ENCODE measurements at places on chromosomes 13 and 19.
A peak's percentile ranks its signal among the peaks of the same experiment; 100 is the strongest.

DNA sequence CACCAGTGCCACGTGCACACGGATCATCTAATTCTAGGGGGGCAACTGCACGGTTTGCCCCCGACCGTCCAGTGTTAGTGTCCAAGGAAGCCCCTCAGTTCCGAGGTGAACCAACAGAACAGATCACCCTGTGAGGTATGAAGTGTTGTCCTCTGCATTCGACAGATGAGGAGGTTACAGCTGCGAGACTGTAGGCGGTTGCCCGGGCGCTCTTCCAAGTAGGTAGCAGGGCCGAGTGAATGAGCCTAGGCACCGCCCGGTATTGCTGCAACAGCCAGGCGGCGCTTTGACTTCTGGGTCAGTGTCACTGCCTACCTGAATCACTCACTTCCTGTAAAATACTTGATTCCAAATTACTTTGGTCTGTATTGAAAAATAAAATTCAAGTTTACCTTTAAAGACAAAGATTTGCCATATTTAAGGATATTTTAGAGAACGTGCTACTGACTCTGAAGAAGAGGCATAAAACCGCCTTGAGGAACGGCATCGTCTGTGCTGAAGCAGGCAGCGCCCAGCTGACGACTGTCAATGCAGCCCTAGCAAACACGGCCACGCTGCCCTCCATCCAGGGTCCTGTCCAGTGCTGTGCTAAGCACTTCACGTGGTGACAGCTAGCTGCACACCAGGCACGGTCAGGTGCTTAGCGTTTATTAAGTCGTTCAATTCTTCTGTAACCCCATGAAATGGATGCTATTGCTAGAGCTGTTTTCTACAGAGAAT, 19.3 kb upstream of the RASA3 start:
- no peak for DNase-seq

- no peak for DNase-seq
Measured at GRCh38 chr13:49569993-49570689, 15.2 kb downstream of the RCBTB1 start.

GRCh38 chr19:843836-844545, 3.2 kb downstream of the PRTN3 start:
- no peak for DNase-seq

DNA sequence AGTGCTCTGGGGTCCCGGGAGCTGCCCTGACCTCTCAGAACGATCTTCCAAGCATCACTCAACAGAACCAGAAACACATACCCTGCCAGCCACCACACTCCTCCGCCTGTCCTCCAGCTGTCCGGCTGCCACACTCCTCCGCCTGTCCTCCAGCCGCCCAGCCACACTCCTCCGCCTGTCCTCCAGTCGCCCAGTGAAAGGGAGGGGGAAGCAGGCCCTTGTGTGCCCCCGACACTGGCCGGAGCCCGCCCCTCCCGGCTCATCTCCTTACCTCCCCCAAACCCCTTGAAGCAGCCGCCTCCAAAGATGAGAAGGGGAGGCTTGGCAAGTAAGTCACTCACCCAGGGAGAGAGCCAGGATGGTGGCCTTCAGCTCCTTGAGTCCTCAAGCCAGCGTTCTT, 40.2 kb downstream of the STK24 start:
- no peak for DNase-seq

DNA sequence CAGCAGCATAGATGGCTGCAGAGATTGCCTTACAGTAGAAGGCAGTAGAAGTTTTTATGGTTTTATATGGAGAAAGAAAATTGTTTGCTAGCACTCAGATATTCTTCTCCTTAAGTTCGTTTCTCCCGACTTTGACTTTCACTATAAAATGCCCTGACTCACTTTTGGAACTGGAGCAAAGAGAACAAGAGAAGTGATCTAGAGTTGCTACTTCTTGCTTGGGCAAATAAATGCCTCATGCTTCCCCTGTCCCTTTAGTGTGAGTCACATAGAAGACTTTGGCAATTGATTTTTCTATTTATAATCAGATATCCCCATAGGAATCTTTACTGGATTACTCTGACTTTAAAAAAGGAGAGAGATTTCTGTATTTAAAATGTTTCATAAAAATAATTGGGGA, 46.9 kb downstream of the ITGBL1 start:
- no peak for DNase-seq

GRCh38 chr13:71517004-71517403, 350.0 kb downstream of the DACH1 start:
- DNase-seq, result no peak

- peak; percentile 73 for DNase-seq
Measured at GRCh38 chr13:111177081-111177711, 62.1 kb downstream of the ARHGEF7 start.

DNA sequence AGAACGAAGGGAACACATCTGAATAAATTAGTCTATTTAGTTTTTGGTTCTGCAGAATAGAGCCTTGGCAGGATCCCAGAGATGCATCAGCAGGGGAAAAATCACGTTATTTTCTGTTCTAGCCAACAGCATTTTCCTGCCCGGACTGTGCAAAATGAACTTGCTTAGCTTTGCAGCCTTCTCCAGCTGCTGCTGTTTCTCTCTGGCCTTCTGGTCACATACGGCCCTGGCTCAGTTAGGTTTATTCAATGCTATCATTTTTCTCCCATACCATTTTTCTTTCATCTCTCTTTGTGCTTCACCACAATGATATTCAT, 110.4 kb upstream of the KL start:
- no peak for DNase-seq

DNA sequence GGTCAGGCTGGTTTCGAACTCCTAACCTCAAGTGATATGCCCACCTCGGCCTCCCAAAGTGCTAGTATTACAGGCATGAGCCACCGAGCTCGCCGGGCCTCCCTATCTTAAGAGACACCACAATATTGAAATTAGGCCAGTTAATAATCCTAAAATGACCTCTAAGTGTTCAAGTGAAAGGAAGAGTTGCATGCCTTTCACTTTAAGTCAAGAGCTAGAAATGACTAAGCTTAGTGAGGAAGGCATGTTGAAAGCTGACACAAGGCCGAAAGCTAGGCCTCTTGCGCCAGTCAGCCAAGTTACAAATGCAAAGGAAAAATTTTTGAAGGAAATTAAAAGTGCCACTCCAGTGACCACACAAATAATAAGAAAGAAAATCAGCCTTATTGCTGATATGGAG, 144.5 kb upstream of the FNDC3A start:
- DNase-seq, result no peak

DNA sequence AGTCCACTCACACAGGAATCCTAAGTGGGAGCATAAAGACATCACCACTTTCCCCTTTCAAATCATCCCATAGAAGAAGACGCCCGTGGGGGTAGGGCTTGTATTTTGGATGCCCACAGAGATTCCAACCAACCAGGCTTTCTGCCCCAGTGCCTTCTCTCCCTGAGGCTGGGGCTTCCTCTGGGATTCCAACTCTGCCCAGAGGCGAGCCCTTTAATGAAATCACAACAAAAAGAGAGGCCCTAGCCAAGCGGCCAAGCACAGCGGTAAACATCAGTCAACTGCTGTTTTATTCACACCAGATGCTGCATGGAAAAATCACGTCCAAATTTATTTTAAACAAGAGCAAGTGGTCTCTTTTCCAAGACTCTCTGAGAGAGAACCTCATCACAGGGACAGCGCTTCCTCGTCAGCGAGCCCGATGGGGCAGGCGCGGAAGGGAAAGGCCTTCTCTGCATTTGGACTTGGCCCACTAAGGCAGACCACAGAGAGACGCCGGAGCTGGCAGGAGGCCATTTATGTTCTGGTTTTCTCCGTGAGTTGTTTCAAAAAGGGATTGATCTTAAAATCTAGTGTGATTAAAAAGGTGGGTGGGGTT, 31.5 kb downstream of the ADPRHL1 start:
- DNase-seq, result no peak

DNA sequence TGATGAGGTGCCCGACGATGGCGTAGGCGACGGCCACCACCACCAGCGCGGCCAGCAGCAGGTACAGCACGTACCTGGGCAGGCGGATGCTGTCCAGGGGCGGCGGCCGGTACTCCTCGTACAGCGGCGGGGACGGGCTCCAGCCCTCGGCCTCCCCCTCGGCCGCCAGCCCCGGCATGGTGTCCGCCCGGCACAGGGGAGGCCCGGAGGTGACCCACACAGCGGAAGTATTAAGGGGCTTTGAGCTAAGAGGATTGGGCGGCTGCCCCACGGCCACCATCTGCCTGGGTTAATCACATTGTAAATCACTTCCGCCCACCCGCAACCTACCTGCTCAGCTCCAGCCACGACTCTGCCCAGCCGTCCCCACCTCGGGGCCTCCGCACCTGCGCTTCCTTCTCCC, at the start of gene SMIM44:
SMIM44 (minus strand) TSS at position 216 of the 403 bp plus-strand sequence; CDS start at position 178, 38 bp downstream.
- no peak for DNase-seq

- DNase-seq, result no peak
Measured at GRCh38 chr13:23788459-23788858, 100.7 kb downstream of the MIPEP start.

DNA sequence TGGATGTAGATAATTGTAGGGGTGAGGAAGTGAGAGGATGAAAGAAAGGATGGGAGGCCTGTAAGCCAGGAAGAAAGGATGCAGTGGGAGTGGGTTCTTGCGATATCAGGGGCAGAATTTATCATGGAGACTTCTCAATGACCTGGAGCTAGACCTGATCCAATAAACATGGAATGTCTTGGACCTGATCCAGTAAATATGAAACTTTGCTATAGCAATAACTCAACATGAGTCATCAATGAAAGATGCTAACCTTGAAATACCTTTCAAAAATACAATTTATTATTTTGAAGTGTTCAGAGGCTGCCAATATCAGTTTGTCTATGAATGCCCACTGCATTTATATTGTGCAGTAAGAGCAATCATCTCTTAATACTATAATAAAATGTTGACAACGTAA, 279.5 kb downstream of the POU4F1 start:
- no peak for DNase-seq

DNA sequence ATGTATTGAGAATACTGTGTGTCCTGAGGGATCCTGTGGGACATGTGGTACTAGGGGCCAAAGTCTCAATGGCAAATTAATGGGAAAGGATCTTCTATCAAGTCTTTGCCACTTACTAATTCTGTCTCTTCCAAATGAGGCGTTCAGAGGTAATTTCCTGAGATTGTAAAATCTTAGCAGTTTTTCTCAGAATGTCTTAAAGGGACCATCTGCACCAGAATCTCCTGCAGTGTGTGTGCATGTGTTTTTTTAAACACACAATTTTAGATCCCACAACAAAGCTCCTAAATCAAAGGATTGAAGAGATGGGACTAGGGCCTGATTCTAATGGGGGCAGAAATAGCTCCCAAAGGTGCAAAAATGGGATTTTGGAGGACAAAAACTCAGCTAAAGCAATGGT, 78.2 kb downstream of the MYO16 start:
- no peak for DNase-seq

DNA sequence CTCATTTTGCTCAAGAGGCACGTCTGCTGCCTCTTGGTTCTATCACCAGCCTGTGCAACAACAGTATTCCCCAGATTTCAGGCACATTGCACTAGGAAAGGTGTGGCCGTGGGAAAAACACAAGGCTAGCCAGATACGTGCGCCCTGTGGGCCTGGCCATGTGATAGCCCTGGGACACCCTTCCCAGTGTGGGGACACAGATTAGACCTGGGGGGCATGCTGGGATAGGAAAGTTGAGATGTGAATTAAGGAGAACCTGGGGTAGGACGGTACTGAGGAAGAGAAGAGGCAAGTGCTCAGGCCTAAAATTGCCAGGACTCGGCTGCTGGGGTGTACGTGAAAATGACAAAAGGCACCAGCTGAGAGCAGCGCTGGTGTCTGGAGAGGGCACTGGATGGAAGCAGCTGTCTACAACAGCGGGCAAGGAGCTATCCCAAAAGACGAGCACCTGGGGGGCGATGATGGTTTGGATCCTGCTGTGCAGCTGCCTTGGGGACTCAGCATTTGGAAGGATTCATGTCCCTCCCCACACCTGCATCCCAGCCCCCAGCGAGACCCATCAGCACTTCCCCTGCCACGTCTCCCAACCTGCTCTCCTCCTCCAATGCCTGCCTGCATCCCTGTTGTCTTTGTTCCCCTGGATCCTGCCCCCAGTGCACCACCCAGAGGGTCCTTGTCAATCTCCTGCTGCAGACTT, 54.3 kb downstream of the GGACT start:
- no peak for DNase-seq

DNA sequence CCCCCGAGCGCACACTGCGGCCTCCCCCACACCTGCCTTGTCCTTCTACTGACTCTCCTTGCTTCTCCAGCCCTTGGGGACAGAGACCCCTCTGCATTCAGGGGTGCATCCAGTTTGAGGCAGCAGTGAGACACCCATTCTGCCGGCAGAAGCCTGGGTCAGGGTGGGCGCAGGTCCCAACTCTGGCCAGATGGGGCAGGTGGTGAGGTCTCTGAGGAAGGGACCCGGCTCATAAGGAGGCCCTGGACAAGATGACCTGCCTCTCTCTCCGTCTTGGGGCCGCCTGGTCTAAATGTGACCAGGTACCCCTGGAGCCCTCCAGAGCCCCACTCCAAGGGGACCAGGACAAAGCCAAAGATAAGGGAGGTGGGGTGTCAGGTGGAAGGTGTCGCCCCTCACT, 6.1 kb downstream of the CHERP start:
- DNase-seq, result no peak

GRCh38 chr19:40239415-40240226, 13.1 kb upstream of the CCNP start:
- DNase-seq, result no peak

DNA sequence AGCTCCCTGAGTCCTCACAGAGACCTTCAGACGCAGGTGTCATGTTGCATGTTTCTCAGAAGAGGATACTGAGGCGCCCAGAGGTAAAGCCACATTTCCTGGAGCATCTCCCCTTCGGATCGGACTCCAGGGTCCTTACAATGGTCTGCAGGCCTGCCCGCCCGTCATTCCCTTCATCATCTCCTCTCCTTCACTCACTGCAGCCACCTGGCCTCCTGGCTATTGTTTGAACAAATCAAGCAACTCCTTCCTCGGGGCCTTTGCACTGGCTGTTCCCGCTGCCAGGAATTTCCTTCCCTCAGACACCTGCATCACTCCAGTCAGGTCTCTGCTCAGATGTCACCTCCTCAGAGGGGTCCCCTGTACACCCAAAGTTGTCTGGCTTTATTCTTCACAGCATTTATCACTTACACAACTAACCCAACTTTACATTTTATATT, 20.3 kb downstream of the CEACAM16 start:
- no peak for DNase-seq

- no peak for DNase-seq
Measured at GRCh38 chr19:38912600-38913514, 871 bp upstream of the CCER2 start.

GRCh38 chr13:66200555-66200954, 1029.6 kb downstream of the PCDH9 start:
- DNase-seq, result no peak
